NCI-H526 (cell line): ENCODE measurements at places on chromosomes 7 and 10.

- DNase-seq, result no peak
Observed at GRCh38 chr7:37592366-37592765, 91.2 kb upstream of the GPR141 start.

DNA sequence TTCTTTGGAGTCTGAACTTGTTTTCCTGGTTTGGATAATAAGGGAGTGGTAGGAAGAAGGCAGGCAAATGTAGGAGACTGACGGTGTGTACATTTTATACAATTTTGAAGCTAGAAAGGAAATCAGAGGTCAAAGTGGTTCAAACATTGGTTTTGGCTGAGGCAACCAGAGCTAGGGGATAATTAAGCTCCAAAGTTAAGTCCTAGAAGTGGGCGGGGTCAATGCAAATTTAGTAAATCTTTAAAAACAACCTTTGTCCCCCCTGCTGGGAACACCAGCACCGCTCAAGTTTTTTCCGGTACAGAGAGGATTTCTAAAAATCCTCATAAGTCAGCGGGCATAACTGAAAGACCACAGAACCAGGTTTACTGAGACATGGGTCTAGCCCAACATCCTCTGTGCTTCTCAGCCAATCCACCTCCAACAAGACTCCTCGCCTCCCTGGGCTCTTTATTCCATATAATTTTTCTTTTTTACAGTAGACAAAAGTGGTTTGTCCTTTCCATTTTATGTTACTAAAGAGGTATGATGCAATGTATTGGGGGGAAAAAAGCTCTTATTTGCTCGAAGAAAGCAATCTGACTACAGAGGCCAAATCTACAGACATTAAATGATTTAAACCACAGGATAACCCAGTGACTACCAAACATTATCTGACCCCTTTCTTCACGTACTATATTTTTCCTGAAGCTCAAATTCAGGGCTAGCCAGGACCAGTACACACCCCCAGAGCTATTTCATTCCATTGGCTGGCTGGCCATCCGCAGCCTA is 1.6 kb downstream of the GLUD1 start:
- DNase-seq, result peak; percentile 30

DNA sequence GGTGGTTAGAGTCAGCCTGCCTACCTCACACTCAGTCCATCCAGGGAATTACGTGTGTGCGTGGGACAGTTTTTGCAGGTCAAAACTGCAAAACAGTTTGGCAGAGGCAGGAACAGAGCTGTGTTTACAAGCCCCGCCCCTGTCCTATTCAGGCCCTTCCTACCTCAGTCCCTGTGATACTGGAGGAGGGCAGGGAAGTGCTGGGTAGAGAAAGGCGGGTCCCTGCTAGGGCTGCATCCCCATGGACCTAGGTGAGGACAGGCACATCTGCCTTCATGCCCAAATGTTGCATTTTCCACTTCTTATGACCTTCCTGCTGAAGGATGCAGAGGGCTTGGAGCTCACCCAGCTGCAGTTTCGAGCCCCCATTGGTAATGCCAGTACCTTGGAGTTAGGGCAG is 25.1 kb downstream of the SBDS start:
- no peak for DNase-seq

- no peak for DNase-seq
Observed at GRCh38 chr7:148799893-148800555, 84.1 kb downstream of the EZH2 start.

GRCh38 chr7:33873981-33874750 is 31.2 kb upstream of the BMPER start:
- no peak for DNase-seq

DNA sequence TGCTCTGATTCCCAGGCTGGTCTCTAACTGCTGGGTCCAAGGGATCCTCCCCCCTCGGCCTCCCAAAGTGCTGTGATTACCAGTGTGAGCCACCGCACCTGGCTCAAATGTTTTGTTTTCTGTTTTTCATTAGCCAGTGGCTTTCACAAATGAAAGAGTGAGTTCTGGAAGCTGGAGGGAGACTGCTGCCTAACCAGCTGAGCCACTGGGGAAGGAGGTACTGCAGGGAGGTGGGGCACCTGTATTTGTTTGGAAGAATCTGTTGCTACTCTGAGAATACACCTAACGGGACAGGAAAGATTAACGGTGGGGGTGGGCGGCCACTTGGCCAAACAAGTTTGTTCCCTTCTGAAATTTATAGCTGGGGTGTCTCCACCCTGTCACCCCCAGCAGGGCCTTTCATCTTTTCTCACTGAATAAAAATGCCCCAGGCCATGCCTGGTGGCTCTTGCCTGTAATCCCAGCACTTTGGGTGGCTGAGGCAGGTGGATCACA is 4.7 kb downstream of the STOX1 start:
- DNase-seq, result no peak

- DNase-seq, result no peak
Observed at GRCh38 chr10:103856797-103857170, 1.4 kb upstream of the SH3PXD2A start.

- DNase-seq, result no peak
Observed at GRCh38 chr10:62588116-62588515, 213.9 kb downstream of the ZNF365 start.

DNA sequence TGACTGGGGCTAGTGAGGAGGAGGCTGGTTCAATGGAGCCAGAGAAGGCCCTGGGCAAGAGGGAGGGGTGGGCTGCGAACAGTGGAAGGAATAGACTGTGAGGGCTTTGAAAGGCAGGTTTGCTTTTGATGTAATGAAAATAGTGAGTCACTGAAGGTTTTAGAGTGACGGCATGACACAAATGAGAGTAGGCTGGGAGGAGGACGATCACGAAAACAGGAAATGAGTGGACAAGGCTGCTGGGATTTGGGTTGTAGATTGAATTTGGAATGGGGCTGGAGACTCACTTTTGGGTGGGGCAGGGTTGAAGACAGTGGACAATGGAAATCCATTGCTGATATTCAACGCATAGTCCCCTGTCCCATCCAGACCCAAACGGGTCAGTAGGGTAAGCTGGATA is 139.6 kb downstream of the CDH23 start:
- no peak for DNase-seq

GRCh38 chr7:24979470-24979862 is 512 bp downstream of the OSBPL3 start:
- peak; percentile 61 for DNase-seq

GRCh38 chr10:88537322-88537721 is 45.8 kb downstream of the RNLS start:
- DNase-seq, result no peak

- DNase-seq, result no peak
Observed at GRCh38 chr10:52463826-52464225, 149.7 kb downstream of the DKK1 start.

DNA sequence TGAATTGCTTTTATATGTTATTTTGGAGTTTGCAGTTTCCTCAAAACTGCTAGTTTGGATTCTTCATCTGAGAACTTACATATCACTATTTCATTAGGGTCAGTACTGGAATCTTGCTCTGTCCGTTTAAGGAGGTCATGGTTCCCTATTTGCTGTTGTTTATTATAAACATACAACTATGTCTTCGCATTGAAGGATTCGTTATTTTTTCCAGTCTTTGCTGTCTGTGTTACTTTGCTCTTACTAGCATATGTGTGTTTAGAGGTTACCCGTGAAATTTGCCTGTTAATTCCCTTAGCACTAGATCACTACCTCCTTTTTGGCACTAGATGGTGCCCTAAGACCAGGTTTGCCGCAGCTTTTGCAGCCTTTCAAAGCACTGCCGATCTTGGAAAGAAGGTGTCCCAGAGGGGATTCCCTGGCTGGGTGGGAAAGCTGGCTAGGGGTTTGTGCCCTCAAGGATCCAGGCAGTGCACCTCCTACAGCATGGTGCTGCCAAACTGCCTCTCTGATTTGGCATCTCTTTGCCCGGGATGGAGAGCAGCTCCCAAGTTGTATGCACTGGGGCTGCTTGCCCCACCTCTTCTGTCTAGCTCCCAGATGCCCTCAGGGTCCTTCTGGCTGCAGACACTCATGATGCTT is 103.1 kb upstream of the APBB1IP start:
- peak; percentile 23 for DNase-seq

DNA sequence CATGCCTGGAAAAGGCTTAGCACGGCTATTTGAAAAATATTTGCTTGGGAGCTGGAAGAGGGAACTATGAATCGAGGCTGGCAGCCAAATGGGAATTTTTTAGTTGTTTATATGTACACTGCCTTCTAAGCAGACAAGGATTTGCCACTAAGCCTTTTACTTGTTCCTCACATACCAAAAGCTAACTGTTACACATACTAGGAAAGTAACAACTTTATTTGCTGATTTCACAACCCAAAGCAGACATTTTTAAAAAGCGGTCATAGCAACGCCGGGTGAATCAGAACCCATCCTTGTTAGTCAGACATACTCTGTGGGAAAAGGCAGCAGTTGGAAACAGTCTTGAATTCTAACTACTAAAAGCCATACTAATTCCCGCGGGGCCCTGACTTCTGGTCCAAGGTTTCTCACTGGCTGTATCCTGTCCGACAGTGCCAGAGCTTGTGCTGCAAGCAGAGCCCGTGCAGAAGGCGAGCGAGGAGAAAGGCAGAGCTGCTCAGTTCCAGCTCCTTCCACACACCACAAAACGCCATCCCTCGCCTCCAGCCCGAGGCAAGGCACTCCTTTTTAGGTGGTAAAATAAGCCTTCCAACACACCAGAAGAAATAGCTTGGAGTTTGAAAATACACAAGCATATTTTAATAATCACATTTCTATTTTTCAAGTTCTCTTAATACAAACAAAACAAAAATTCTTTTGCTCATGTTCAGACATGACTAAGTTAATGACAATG is 89.2 kb downstream of the RNF216 start:
- DNase-seq, result peak; percentile 10

DNA sequence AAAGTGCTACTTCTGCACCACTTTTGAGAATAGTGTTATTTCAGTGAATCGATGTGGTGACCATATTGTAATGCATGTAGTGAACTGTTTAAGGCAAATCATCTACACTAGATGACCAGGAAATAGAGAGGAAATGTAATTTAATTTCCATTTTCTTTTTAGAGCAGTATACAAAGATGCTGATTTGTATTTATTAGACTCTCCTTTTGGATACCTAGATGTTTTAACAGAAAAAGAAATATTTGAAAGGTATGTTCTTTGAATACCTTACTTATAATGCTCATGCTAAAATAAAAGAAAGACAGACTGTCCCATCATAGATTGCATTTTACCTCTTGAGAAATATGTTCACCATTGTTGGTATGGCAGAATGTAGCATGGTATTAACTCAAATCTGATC is 110.4 kb downstream of the CFTR start:
- no peak for DNase-seq

- DNase-seq, result no peak
Observed at GRCh38 chr7:79837915-79838314, 296.7 kb upstream of the GNAI1 start.

DNA sequence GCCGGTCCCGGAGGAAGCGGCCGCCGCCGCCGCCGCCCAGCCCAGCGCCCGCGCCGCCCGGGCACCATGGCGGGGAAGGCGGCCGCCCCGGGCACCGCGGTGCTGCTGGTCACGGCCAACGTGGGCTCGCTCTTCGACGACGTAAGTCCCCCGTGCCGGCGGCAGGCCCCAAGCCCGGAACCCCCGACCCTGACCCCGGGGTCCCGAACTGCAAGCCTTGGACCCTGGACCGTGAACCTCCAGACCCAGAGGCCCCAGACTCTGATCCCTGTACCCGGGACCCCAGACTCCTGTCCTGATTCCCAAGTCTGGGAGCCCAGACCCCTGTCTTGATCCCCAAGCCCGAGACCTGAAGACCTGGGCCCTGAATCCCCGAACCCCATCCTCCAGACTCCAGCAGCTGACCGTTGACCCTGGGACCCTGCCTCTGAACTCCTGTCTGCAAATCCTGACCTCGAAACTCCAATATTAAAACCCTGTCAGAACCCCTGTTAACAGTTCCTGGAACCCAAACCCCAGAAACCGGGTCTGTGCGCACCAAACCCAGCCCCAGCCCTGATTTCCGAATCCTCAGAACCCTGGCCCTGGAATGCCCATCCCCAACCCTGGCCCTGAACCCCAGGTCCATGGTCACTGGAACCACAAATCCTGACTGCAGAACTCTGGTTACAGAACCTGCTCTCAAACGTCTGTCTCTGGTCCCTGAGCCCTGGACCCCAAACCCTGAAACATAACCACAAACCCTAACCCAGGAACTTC is 623 bp downstream of the INPP5A start:
- no peak for DNase-seq

GRCh38 chr10:110387983-110388686 is 83.4 kb upstream of the SMNDC1 start:
- no peak for DNase-seq

- no peak for DNase-seq
Observed at GRCh38 chr7:25351761-25352160, 123.5 kb upstream of the NPVF start.

- no peak for DNase-seq
Observed at GRCh38 chr10:128241023-128241422, 114.8 kb upstream of the MKI67 start.

GRCh38 chr7:68309806-68310205 is 1288.5 kb upstream of the AUTS2 start:
- no peak for DNase-seq

- DNase-seq, result no peak
Observed at GRCh38 chr7:117848941-117849340, 24.3 kb downstream of the CTTNBP2 start.

DNA sequence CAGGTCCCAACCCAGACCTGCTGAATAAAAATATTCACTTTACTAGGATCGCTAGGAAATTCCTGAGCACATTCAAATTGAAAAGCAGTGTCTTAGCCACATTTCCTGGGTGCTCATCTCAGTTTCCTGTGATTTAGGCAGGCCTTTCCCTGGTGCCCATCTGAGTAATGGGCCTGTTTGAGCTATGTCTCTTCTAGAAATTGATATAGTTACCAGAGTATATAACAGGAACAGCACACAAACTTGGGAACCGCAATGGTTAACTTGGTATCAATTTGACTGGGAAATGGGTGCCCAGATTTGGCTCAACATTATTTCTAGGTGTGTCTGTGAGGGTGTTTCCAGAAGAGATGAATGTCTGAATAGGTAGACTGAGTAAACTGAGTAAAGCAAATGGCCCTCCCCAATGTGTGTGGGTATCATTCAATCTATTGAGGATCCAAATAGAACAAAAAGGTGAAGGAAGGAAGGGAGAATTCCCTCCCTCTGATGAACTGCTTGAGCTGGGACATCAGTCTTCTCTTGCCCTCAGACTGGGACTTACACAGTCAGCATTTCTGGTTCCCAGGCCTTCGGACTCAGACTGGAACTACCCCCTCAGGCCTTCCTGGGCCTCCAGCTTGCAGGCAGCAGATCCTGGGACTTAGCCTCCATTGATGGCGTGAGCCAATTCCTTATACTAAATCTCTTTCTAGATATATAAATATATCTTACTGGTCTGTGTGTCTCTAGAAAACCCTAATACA is 99.1 kb downstream of the CCDC71L start:
- DNase-seq, result no peak

DNA sequence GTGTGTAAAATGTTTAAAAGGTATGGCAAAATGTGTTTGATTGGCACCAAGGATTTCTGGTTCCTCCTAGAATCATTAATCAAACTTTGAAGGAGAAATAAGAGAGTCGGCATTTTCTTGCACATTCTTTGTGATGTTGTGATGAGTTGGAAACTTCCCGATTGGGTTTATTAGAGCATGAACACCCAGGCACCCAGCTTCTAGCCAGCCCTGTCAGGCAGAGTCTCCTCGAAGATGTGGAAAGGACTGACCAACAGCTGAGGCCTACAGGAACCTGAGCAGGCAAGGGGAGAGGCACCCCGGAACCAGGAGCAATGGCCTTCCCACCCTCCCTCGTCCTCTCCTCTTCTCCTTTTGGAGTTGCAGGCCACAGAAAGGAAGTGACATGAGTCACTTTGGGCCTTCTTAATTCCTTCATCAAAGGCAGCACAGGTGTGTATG is 68.7 kb downstream of the EGFR start:
- no peak for DNase-seq

- no peak for DNase-seq
Observed at GRCh38 chr7:95011995-95012394, 104.6 kb downstream of the PPP1R9A start.
